Tibial artery (tissue), 4 donors: ENCODE measurements at places on chromosomes 12 and 14.

DNA sequence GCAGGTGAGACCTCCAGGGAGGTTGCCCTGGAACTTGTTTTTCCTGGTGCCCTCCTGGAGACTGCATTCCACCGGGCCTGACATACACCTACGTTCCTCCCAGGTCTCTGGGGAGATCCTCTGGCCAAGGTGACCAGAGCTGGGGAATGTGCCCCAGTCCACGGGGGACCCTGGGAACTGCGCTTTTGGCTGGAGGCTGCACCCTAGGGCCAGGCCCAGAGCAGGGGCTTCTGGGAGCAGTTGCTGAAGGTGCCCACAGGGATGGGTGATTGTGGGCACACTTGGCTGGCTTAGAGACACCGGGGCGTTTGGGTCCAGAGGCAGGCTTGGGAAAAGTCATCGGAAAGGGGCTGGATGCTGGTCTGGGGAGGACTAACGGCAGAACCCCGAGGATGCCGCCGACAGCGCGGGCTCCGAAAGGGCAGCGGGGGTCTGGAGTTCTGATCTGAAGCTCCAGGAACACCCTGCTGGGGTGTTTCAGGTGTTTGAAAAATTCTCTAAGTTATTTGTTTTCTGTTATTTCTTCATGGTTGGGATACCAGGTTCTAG is 36.5 kb upstream of the TDRD9 start:
- DNase-seq = no peak

DNA sequence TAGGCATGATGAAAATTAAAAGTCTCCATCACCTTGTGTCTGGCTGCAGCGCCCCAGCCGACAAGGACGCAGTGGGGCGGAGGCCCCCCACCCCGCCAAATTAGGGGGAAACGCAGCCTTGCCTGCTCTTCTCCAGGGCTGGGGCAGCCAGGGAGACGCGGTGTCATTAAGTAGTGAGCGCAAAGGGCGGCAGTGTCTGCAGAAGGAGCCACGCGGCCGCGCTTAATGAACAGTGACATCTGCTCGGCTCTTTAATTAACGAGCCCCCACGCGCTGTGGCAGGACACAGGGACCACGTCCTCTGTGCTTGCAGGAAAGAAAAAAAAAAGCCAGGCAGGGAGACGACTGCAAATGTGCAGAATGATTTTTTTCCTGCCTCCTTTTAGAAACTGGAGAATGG is 93.4 kb upstream of the NCOR2 start:
- DNase-seq = no peak

DNA sequence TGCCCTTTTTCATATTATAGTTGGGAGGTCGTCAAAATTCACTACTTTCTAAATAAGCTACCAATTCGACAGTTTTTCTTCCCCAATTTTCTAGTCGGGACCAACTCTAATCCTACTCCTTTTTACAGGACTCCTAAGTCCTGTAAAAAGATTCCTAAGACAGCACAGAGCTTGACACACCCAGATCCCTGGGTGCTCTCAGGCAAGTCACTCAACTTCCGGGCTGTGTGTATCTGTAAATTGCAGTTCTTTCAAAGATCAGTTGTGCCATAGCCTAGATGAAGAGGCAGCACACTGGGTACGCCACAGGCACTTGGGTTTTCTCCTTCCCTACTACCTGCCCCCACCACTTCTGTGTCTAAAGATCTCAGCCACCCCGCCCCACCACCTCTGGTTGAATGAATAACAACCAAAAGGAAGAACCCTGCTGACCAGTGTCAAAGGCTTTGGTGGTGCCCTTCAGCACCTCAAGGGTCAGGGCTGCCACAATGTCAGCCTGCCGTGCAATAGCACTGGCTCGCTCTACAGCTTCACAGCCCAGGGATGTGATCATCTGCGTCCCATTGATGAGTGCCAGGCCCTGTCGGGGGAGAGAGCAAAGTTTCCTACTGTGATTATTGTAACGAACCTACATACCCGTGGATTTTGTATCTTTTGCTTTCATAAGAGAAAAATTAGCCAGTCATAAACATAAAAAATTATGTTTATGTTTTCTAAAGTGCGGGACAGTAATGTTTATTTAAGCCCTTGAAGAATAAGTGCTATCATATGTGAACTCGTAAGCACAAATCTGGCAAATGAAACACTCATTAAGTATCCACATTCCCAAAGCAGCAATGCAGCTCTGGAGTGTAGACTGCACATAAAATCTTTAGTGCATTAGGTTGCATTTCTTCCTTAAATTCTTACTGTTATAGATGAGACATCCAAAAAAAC is 9.2 kb downstream of the HAL start:
- DNase-seq = no peak

GRCh38 chr12:120721866-120722265 is 3.8 kb upstream of the ACADS start:
- DNase-seq = no peak

GRCh38 chr14:28608851-28609828 is 157.4 kb upstream of the FOXG1 start:
- DNase-seq = no peak

GRCh38 chr12:89454080-89454848 is 70.3 kb downstream of the GALNT4 start:
- no peak for DNase-seq

GRCh38 chr14:86654558-86655184 is 1124.7 kb downstream of the FLRT2 start:
- no peak for DNase-seq

DNA sequence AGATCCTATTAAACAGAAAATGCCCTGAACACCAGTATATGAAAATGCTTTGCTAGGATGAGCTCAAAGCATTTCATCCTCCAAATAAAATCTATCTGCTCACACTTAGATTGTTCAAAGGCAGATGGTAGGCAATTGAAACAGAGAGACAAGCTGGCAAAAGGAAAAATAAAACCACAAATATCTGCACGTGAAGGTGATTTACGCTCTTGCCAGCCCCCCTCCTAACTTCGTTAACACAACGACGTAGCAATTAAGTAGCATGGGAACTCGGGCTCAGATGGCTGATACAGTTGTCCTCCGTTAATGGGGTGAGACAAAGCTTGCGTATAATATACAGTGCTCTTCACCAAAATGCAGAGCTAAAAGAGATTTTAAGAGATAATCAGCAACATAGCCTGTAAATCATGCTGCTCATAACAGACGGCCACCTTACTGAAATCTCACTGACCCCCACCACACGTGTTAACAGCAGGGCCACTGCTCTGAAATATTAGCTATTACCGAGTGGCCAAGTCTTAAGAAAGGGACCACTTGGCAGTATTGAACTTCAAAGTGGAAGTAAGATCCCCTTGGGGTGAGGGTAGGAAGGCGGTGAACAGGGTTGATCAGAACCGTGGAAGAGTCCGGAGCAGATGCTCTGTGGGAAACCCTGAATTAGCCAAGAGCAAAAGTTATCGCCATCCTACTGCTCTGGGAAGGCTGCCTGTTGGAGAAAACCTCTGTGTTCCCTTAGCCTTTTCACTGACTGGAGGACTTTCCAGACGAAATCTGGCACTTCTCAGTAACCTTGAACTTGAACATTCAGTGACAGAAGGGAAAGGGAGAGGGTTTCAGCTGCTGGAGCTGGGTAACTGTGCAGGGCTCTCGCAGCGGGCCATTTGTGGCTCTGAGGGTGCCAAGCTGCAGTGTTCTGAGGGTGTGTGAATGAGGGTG is 23.1 kb downstream of the ETV6 start:
- DNase-seq = no peak

GRCh38 chr12:11564984-11565651 is 84.4 kb upstream of the ETV6 start:
- DNase-seq = no peak

GRCh38 chr12:114448618-114448933 is 42.6 kb upstream of the TBX5 start:
- no peak for DNase-seq

GRCh38 chr12:32051511-32052211 is 55.0 kb upstream of the BICD1 start:
- no peak for DNase-seq

DNA sequence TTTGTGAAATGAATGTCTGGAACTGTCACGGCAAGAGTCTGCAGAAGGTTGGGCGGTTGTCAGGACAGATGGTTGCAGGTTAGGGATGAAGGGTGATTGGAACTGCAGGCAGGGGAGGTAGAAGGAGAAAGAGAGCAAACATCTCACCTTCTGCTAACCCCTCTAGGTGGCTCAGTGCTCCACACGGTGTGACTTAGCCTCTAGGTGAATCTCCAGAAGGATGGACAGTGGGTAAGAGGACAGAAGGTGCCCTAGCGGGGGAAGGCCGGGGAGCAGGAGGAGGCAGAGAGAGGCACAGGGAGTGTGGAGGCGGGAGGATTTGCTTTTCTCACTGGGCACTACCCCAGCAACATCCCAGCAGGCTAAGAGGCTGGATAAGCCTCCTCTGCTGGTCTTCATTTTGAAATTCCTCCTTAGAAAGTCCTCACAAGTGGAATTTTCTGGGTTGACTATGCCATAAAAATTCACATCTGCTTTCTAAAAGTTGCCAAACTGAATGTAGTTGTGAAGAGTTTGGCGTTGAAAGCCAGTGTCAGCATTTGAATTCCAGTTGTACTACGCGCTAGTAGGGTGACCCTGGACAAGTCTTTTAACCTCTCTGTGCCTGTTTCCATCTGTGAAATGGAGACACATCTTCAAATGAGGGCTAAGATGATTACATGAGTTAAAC is 10.7 kb upstream of the GPR68 start:
- DNase-seq = no peak

- DNase-seq = peak; percentile 40
Measured at GRCh38 chr12:130704606-130705005, 11.5 kb downstream of the RIMBP2 start.

- DNase-seq = no peak
Measured at GRCh38 chr14:34733245-34733644, 18.9 kb upstream of the CFL2 start.

GRCh38 chr12:45256721-45257120 is 40.8 kb downstream of the ANO6 start:
- no peak for DNase-seq

GRCh38 chr14:73567951-73568885 is 795 bp upstream of the ACOT2 start:
- DNase-seq = no peak

DNA sequence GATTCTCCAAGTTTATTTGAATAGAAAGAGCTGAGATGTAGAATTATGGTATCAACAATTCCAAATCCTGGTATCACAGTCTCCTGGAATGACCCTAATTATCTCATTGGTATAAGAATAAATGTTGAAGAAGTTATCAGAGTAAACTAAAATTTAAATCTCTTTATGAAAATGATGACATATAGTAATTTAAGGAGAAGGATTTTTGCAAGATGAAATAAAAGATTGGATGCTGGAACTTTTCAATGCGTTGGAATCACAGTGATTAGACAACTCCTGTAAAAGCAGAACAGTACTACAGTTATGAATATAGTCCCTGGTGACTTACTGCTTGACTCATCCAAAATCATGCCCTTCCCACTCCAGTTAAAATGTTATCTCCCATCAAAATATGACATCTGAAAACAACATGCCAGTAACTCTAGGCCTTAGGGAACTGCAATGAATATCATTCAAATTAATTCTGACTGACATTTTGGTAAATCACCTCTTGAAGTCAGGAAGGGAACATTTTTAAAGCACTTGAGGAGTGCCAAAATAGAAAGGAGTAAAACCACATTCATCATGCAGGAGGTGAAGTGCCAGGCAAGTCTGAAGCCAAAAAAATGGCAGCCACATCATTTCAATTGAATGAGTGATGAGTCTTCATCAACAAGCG is 197.8 kb upstream of the PRKD1 start:
- DNase-seq = no peak

GRCh38 chr12:78004249-78005093 is 173.8 kb downstream of the NAV3 start:
- no peak for DNase-seq

DNA sequence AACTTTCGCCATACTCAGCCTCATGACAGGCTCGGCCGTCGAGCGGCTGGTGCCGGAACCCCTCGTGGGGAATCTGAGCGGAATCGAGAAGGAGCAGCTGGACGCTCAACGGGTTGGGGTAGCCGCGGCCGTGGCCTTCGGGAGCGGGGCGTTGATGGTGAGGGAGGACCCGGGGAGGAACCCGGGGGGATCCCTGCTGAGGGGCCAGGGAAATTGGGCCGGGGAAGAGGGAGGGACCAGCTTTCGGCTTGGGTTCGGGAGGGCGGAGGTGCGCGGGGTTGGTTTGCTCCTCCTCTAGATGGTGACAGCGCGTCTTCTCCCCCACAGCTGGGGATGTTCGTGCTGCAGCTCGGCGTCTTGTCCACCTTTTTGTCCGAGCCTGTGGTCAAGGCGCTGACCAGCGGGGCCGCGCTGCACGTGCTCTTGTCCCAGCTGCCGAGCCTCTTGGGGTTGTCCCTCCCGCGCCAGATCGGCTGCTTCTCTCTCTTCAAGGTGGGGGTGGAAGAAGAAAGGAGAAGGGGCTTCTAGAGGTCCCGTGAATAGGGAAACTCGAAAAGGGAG is 9.8 kb downstream of the ARHGEF25 start:
- DNase-seq = no peak

DNA sequence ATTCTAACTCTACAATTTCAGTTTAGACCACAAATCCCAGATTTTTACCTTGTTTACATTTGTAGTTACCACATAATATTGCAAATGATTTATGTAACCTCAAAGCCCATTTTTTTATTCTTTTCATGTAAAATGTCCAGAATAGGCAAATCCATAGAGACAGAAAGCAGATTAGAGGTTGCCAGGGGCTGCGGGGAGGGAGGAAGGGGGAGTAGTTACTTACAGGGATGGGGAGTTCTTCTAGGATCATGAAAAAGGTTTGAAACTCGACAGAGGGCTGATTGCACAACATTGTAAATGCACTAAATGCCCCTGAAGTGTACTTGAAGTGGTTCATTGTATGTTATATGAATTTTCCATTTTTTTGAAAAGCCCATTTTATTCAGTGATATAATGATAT is 66.5 kb downstream of the PPP2R5C start:
- no peak for DNase-seq

DNA sequence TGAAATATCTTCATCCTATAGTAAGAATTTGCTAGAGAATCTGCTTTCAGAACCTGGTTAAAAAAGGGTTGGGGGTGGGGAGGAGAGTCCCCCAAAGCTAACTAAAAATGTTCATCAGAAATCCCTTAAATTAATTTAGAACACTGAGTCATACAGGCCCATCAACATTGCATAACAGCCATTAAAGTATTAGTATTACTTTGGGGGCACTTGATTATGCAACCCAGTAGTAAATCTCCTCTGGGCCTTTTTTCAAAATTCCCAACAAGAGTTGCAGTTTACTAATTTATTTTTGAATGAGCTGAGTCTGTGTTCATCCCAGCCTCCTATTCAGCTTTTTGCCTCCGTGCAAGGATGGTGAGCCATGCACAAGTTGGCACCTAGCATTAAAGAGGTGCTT is 8.8 kb upstream of the SLC24A4 start:
- no peak for DNase-seq

DNA sequence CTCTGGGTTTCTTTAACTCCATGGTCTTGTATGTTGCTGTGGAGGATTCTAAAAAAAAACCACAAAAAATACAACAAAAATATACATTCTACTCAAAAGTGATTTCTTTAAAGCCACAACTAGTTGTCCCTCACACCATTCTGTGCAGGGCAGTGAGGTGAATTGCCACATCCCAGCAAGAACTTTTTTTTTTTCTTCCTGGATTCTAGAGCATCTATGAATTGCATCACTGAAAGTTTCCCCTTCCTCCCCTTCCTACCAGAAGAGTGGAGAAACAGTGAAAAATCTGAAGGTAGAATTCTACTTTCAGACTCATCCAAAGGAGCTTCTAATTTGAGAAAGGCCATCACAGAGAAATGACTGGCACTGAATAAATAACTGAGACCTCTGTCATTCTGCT is 395.3 kb downstream of the AEBP2 start:
- DNase-seq = no peak
